Gastroesophageal sphincter (tissue), 4 donors: ENCODE measurements at places on chromosomes 7 and 10.

DNA sequence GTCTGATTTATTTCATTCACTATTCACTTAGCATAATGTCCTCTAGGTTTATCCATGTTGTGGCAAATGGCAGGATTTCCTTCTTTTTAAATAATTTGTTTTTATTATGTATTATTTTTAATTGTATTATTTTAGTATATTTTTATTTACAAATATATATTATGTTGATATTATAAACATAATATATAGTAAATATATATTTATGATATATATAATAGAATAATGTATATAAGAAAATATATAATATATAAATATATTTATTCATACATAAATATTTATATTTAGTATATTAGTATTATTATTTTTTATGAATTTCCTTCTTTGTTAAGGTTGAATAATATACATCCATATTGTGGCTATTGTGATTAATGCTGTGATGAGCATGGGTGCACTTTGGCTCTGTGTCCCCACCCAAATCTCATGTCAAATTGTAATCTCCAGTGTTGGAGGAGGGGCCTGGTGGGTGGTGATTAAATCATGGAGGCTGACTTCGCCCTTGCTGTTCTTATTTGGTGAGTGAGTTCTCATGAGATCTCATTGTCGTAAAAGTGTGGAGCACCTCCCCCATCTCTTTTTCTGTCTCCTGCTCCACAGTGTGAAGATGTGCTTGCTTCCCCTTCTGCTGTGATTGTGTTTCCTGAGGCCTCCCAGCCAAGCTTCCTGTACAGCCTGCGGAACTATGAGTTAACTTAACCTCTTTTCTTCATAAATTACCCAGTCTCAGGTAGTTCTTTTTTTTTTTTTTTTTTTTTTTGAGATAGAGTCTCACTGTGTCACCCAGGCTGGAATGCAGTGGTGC, 52.3 kb upstream of the CYP2C18 start:
- ATAC-seq, result no peak
- H3K27ac ChIP-seq, result no peak overlapping the region
- H3K4me3 ChIP-seq, result no peak overlapping the region
- H3K36me3 ChIP-seq, result no peaks in the 10 kb centered on the region

GRCh38 chr7:144717720-144718119, 118.1 kb downstream of the TPK1 start:
- H3K27ac ChIP-seq, result no peak overlapping the region
- no peaks in the 10 kb centered on the region for H3K27me3 ChIP-seq
- H3K4me1 ChIP-seq, result no peaks in the 10 kb centered on the region
- no peak for ATAC-seq
- no peak overlapping the region for H3K4me3 ChIP-seq
- H3K36me3 ChIP-seq, result no peaks in the 10 kb centered on the region

DNA sequence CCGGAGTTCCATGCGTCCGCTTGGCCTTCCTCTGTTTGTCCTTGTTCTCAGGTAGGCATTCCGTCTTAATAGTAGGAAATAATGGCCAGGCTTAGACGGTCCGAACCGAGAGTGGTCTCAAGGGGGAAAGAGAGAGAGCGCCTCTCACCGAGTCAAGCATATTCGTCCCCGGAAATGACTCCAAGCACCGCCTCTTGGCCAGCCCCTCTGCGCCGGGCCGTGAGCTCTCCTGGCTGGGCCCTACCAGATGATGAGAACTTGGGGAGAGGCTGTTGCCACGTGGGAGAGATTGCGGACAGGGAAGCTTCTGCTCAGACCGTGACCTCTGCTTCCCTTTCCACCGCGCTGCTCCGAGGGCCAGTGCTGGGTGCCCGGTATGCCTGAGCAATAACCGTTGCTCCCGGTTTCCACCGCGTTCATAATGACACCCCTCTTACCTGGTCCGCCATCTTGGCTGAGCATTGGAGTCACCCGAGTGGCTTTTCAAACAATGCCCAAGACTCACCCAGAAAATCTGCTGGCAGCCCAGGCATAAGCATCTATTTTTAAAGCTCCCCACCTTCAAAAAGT, 251.1 kb upstream of the SHH start:
- no peaks in the 10 kb centered on the region for H3K36me3 ChIP-seq
- no peak for ATAC-seq
- H3K27ac ChIP-seq, result no peak overlapping the region

GRCh38 chr10:115992236-115992986, 280.6 kb downstream of the GFRA1 start:
- H3K4me1 ChIP-seq, result no peaks in the 10 kb centered on the region
- no peaks in the 10 kb centered on the region for H3K27me3 ChIP-seq
- no peak for ATAC-seq

GRCh38 chr10:64690194-64690593, 1169.0 kb downstream of the REEP3 start:
- no peaks in the 10 kb centered on the region for H3K4me1 ChIP-seq
- no peaks in the 10 kb centered on the region for H3K36me3 ChIP-seq
- no peaks in the 10 kb centered on the region for H3K27me3 ChIP-seq
- H3K27ac ChIP-seq, result no peak overlapping the region
- no peak for ATAC-seq

- ATAC-seq, result no peak
- no peaks in the 10 kb centered on the region for H3K27me3 ChIP-seq
- H3K4me3 ChIP-seq, result no peak overlapping the region
- H3K4me1 ChIP-seq, result peaks cover 11% of the 10 kb centered on the region
Observed at GRCh38 chr7:2710286-2710655, 22.3 kb downstream of the AMZ1 start.

DNA sequence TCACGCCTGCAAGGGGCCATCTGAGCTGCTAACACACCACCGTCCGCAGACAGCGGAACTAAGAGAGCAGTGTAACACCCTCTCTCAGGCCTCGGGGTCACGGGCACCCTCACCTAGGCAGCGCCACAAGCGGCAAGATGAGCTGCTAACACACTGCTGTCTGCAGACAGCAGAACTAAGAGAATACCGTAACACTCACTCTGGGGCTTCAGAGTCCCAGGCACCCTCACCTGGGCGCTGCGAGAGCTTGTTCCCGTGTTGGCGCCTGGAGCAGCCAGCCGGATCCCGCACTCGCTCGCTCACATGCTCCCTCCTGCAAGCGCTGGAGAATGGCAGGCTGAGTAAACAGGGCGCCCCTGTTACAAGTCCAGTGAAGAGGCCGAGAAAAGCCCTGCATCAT, 160.2 kb downstream of the SRPK2 start:
- no peak overlapping the region for H3K4me3 ChIP-seq
- no peak overlapping the region for H3K27ac ChIP-seq
- no peaks in the 10 kb centered on the region for H3K27me3 ChIP-seq

- no peaks in the 10 kb centered on the region for H3K36me3 ChIP-seq
- peaks cover 84% of the 10 kb centered on the region for H3K4me1 ChIP-seq
Observed at GRCh38 chr10:74924251-74924963, 98.0 kb downstream of the KAT6B start.

GRCh38 chr10:64376167-64376566, 855.0 kb downstream of the REEP3 start:
- no peak overlapping the region for H3K4me3 ChIP-seq
- ATAC-seq, result no peak
- H3K36me3 ChIP-seq, result no peaks in the 10 kb centered on the region
- no peaks in the 10 kb centered on the region for H3K4me1 ChIP-seq
- H3K27ac ChIP-seq, result no peak overlapping the region

GRCh38 chr10:129520440-129521080, 53.5 kb downstream of the MGMT start:
- no peak for ATAC-seq
- no peaks in the 10 kb centered on the region for H3K36me3 ChIP-seq
- H3K27ac ChIP-seq, result no peak overlapping the region
- H3K27me3 ChIP-seq, result no peaks in the 10 kb centered on the region
- no peaks in the 10 kb centered on the region for H3K4me1 ChIP-seq

GRCh38 chr7:50266635-50267386, 37.7 kb upstream of the IKZF1 start:
- no peak overlapping the region for H3K27ac ChIP-seq
- H3K4me1 ChIP-seq, result no peaks in the 10 kb centered on the region
- H3K36me3 ChIP-seq, result no peaks in the 10 kb centered on the region

GRCh38 chr7:144487901-144488300, 84.4 kb upstream of the NOBOX start:
- no peak overlapping the region for H3K4me3 ChIP-seq
- no peak for ATAC-seq
- no peak overlapping the region for H3K27ac ChIP-seq
- H3K27me3 ChIP-seq, result no peaks in the 10 kb centered on the region
- H3K36me3 ChIP-seq, result no peaks in the 10 kb centered on the region

DNA sequence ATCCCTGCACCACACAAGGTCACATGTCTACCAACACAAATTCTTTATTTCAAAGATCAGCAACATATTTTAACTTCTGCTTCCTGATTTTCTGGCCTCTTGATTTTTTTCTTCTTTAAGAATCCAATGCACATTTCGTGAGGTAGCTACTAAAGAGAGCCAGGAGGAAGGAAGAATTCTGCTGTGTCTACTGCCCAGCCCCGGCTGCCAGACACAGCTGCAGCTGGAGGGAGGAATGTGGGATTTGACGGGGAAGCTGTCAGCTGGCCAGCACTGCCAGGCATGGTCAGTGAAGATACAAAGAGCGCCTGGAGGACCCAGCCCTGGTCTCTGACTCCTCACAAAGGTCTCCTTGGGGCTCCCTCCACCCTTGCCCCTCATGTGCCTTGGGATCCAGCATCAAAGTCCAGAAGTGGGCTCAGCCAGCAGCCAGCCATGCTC, 6.9 kb upstream of the AOC1 start:
- H3K36me3 ChIP-seq, result no peaks in the 10 kb centered on the region
- H3K4me1 ChIP-seq, result no peaks in the 10 kb centered on the region
- no peak overlapping the region for H3K27ac ChIP-seq

GRCh38 chr7:157310676-157311185, 26.1 kb upstream of the DNAJB6 start:
- H3K4me3 ChIP-seq, result no peak overlapping the region
- H3K4me1 ChIP-seq, result no peaks in the 10 kb centered on the region
- no peak overlapping the region for H3K27ac ChIP-seq
- no peak for ATAC-seq

DNA sequence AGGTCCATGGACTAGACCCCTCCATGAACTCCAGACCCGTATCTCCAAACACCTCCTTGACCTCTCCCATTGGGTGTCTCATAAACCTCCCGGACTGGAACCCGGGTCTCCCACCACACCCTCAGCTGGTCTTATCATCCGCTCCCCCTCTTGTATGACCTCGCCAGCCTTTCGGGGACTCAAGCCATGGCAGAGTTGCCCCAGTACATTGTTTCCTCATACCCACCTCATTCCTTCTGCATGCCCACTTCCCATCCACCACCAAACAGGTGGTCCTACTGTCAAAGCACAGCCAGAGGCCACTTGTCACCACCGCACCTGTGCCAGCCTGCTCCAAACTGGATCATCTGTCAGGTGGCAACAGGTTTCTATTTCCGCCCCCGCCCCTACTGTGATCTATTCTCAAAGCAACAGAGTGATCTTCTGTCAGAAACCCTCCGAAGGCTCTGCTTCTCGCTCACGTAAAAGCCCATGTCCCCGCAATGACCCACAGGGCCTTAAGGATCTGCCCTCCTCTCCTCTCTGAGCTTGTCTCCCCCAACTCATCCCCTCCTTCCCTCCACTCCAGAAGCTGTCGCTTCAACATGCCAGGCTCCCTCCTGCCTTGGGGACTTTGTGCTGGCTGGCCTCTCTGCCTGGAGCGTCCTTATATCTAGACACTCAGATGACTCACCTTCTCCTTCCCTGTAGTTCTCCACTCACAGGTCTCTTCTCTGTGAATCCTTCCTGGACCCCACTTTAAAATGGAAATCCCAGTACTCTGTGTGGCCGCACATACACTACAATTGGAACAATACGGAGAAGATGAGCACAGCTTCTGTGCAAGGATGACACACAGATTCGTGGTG, 22.8 kb upstream of the PRKAG2 start:
- no peaks in the 10 kb centered on the region for H3K36me3 ChIP-seq
- H3K27ac ChIP-seq, result no peak overlapping the region
- ATAC-seq, result no peak
- no peaks in the 10 kb centered on the region for H3K4me1 ChIP-seq
- H3K4me3 ChIP-seq, result no peak overlapping the region

- H3K27me3 ChIP-seq, result no peaks in the 10 kb centered on the region
- H3K36me3 ChIP-seq, result no peaks in the 10 kb centered on the region
- no peak for ATAC-seq
- H3K4me1 ChIP-seq, result no peaks in the 10 kb centered on the region
- no peak overlapping the region for H3K27ac ChIP-seq
Observed at GRCh38 chr7:17132726-17133125, 165.7 kb upstream of the AHR start.

DNA sequence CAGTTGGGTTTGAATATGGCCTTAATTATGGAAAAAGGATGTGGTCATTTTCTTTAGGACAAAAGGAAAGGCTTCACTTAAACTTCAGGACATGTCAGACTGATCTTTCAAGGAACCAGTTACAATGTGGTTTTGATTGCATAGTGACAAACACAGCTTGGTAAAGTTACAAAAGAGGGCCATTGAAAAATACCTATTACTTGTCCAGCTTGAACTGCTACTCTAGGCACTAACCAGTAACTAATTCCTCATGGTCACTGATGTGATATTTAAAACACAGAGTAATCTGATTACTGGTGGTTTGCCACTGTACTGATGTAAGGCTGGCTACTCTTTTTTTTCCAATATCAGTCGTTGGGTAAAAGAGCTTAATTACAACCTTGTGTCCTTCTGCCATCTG, 22.6 kb downstream of the TES start:
- peak overlapping the region; percentile 88 for H3K27ac ChIP-seq
- peaks cover 97% of the 10 kb centered on the region for H3K4me1 ChIP-seq
- no peak for ATAC-seq
- no peaks in the 10 kb centered on the region for H3K27me3 ChIP-seq

DNA sequence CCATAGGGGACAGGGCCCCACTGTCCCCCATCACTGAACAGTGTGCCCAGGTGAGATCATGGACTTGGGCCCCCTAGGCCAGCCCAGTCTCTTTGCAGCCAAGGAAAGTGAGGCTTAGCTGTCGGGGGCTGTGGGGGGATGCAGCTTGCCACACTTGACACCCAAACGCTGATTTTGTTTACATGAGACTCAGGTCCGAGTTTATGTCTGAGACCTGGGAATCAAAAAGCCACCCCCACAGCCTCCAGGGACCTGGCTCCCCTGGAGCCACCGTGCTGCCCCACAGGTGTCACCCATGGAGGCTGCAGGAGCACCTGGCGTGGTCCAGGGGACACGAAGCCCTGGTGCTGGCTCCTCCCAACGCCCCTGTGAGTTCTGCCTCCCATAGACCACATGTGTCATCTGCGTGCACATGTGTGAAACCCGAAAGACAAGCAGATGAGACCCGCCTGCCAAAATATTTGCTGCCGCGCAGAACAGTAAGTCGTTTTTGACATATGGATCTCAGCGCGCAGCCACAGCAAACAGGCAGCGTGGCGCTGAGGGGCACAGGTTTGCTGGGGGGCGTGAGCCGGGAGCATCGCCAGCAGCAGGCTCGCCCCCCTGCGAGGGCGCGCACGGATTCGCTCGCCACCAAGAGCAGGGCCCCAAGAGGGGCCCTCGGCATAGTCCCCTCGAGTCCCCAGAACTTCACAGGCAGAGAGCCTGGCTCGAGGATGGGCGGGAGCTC, 112.3 kb downstream of the LHPP start:
- no peaks in the 10 kb centered on the region for H3K4me1 ChIP-seq
- no peak overlapping the region for H3K27ac ChIP-seq
- no peak for ATAC-seq
- H3K27me3 ChIP-seq, result no peaks in the 10 kb centered on the region

GRCh38 chr7:91557789-91558404, 293.7 kb downstream of the FZD1 start:
- ATAC-seq, result no peak
- H3K27ac ChIP-seq, result no peak overlapping the region
- no peak overlapping the region for H3K4me3 ChIP-seq
- H3K36me3 ChIP-seq, result no peaks in the 10 kb centered on the region
- H3K4me1 ChIP-seq, result no peaks in the 10 kb centered on the region
